ENCODE measurements at places on chromosomes 16 and 17.

DNA sequence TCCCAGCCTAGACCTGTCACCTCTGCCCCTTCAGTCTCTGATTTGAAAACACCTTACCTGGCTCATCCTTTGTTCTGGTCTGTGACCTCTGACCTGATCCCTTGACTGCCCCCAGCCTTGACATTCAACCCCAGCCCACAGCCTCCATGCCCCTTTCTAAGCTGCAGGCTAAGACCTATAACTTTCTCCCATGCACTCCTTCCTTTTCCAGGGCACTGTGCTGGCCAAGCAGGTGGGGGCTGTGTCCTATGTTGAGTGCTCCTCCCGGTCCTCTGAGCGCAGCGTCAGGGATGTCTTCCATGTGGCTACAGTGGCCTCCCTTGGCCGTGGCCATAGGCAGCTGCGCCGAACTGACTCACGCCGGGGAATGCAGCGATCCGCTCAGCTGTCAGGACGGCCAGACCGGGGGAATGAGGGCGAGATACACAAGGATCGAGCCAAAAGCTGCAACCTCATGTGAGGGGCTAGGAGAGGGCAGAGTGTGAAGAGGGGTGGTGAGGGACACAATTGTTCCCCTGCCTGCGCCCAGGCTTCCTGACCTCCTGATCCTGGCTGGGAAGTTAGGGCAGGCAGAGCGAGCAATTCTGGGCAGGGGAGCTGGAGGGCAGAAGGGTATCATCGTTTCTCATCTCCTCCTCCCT lies 3.3 kb downstream of the RND2 start:
- no peak for DNase-seq

DNA sequence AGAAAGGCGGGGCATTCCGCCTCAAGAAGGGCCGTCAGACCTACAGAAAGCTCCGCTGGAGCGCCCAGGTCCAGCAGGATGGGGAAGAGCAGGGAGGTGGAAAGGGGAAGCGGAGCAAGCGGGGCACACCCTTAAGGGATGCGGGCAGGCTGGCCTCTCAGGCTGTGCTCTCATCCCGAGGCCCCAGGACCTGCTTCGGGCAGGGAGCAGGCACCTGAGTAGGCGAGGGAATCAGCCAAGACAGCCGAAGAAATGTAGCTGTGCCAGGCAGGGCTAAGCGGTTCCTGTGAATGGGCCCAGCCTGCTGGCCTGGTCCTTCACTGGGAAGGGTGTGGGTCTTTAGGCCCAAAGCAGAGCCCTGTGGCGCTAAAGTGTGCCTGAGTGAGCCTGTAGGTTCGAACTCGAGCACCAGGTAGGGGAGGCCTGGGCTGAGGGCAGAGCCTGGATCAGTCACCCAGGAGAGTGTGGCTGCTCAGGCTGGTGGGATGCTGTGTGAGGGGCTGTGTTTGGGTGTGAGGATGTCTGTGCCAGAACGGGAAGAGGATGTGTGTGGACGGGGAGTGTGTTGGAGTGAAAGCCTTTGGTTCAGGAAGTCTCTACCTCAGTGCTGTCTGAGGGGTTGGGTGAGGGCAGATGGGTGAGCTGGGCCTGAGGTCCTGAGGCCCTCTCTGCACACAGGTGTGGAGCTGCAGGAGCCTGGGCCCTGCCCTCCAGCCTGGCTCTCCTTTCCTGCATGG lies 3.3 kb downstream of the TBX4 start:
- DNase-seq: no peak

DNA sequence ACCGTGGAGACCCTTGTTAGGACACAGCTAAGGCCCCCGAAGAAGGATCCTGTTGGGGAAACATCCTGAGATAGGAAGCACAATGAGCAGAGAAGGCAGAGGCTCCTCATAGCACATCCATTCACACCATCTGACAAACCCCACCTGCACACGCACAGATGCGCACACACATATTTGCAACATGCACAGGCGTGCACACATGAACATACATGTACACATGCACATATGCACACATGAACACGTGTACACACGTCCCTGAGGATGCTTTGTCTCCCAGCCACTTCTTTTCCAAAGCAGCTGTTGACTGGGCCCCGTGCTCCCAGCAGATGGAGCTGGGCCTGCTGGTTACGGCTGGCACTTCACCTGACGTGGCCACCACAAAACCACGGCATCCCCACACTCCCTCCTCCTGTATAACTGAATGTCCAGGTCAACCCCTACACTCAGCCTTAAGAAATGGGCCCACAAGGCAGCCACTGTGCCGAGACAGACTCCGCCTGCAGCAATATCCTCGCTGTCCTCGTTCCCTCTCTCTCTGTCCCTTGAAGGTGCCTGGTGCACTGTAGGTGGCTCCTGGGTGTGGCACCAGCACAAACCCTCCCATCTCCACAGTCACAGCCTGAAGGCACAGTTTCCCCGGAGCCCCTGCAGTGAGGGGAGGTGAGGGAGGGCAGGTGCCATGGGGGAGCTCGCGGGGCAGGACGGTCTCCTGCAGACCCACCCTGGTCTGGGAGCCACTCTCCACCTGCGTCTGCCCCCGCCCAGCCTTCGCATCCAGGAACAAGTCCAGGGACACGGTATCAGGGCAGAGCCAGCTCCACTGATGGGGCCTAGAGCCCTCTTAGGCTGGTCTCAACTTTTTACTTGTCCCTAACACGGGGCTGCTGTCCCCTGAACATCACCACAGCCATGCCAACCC lies 183.0 kb downstream of the RBFOX3 start:
- DNase-seq: no peak

DNA sequence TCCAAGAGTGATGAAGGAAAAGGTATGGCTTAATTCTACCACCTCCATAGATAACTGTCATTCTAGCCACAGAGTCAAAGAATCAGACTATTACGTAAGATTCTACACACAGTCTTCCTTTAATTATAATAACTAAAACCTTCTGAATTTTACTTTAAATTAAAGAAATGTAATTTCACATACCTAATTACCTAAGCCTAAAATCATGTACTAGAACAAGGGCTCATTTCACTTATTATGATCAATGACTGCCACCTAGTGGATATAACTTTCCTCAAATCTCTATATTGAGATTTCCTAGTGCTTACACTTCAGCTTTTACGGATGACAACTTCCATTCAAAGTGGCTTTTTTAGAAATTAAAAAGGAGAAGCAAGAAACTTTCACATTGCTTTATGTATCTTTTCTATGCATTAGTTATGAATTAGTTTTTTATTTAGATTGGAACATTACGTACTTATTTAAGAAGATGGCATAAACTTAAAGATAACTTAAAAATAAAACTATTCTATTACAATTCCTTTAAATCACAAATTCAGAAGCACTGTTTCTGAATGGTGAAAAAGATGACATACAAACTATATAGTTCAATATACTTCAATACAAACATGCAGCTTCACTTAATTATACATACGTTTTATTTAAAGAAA lies 18.2 kb upstream of the ABCA10 start:
- DNase-seq: no peak

- DNase-seq: no peak
Observed at GRCh38 chr17:80101946-80102663, 724 bp downstream of the GAA start.

DNA sequence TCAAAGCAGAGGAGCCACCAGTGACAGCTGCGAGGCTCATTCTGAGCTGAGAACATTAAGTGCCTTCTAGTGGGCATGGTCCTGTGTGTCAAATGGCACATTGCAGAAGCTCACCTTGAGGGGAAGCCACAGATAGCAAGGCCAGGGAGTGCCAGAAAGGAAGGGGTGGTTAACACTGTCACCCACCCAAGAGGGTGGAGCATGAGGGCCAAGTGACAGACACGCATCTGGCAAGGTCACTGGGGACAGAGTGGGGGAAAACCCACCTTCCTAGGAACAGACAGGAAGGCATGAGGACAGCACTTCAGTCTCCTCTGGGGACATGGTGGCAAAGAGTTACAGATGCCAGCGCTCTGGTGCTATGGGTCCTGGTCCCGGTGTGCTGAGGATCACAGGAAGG lies 22.1 kb downstream of the NUBP1 start:
- no peak for DNase-seq

GRCh38 chr17:7729816-7730215 lies 12.3 kb downstream of the DNAH2 start:
- no peak for DNase-seq

GRCh38 chr17:32268734-32269288 lies 3.2 kb downstream of the RHBDL3 start:
- DNase-seq: no peak

- DNase-seq: no peak
Observed at GRCh38 chr17:82236142-82236971, 7.5 kb downstream of the SLC16A3 start.

DNA sequence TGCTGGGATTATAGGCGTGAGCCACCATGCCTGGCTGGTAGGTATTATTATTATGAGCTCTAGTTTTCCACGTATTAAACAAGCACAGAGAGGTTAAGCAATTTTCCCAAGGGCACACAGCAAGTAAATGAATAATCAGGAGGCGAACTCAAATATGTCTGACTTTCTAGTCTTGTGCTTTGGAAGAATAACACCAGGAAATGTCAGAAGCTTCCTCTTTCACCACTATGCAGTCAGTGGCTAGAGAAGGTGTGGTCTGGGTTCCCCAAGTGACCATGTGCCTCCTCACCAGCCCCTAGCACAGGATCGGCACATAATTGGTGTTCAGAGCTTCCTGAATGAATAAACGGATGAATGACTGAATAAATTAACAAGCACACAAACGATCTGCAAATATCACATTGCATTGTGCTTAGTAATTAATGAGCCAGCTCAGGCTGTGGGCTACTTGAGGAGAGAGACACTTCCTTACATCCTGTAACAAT lies 21.6 kb upstream of the SCNN1B start:
- DNase-seq: no peak

DNA sequence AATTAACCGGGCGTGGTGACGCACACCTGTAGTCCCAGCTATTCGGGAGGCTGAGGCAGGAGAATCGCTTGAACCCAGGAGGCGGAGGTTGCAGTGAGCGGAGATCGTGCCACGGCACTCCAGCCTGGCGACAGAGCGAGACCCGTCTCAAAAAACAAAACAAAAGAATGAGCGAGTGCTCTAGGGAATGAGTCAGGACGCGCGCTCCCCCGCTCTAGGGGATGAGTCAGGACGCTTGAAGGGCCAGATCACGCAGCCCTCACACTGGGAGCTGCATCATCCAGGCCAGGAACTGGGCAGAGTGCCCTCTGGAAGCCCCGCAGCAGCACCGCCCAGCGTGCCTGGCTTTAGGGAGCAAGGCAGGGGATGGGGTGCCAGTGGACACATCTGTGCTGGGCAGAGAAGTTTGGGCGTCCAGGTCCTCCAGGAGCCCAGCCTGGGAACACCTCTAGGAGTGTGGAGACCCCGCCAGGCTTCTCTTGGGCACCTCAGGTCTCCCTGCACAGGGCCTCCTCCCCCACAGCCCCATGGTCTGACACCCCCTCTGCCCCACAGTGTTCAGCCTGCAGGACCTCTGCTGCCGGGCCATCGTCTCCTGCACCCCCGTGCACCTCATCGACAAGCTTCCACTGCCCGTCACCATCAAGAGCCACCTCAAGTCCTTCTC lies 3.9 kb upstream of the WFIKKN1 start:
- DNase-seq: no peak
